Cortex of kidney (tissue), 1 donor: ENCODE measurements at places on chromosomes 3 and 15.

DNA sequence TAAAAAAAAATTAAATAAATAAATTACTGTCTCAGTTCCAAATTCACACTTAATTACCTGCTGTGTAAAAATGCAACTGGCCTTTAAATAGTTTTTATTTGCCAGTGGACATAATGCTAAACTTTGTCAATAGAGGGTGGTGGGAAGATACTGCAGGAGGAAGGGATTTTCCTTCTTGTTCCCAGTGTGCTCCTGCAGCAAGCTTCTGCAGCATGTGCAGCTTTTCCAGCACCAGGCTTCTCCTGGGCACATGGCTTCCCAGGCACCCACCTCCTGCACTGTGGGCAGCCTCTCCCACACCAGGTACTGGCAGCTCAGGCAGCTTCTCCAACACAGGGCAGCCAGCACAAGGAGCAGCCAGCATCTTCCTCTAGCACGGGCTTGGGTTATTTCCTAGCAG, 29.6 kb upstream of the BBX start:
- DNase-seq = no peak

DNA sequence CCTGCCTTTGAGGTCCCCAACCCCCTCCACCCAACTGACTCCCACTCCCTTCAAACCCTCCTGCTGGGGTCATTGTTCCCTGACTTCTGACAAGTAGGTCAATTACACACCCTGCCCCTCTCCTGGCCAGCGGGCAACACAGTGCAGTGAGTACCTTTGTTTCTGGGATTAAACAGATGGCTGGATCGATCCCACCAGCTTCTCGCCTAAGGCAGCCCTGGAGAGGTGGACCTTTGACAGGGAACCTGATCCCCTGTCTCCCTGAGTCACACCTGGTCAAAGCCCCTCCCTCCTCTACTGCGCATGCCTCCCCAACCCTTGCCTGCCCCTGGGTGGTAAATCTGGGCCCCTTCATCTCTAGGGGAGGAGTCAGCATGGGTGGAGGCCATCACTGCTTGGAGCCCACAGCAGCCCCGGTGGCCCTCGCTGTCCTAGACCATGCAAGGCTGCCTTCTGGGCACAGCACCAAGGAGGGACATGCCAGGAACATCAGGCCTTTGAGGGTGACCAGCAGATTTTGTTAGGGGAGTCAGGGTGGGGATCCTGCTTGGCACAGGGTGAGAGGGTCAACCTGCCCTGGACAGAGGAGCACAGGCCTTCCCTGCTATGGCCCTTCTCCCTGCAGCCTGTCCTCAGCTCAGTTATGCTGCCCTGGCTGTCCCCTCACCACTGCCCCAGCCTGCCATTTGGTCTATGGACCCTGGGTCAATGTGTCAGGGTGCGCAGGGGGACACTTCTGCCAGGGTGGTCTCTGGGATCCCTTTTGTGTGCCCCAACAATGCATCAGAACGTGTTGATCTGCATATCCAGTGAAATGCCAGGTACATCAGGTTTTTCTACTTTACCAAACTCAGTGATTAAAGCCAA, 9.8 kb upstream of the PRR23E start:
- DNase-seq = no peak

DNA sequence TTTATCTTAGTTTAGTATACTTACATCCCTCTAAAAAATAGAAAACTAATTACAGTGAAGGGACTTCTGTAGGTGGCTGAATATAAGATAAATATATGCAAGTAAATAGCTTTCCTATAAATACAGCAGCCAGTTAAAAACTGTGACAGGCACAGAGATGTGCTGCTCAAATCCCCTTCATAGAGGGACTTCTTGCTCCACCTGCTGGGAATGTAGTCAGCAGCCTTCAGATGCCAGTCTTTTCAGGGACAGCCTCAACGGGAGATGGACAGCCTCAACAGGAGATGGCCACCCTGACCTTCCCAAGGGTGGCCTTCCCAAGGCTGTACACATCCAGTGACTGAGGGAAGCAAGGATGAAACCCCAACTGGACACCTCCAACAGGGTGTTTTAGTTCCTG, 15.7 kb upstream of the PRR23E start:
- DNase-seq = no peak

- DNase-seq = no peak
Observed at GRCh38 chr3:31980530-31981205, 394 bp downstream of the OSBPL10 start.

- DNase-seq = no peak
Observed at GRCh38 chr3:113606539-113607218, 74.3 kb downstream of the SIDT1 start.

- DNase-seq = no peak
Observed at GRCh38 chr3:152374262-152374990, 105.7 kb downstream of the MBNL1 start.

- no peak for DNase-seq
Observed at GRCh38 chr15:67018026-67018425, 47.4 kb upstream of the SMAD3 start.

- DNase-seq = no peak
Observed at GRCh38 chr15:73924171-73924921, 1.9 kb upstream of the LOXL1 start.

DNA sequence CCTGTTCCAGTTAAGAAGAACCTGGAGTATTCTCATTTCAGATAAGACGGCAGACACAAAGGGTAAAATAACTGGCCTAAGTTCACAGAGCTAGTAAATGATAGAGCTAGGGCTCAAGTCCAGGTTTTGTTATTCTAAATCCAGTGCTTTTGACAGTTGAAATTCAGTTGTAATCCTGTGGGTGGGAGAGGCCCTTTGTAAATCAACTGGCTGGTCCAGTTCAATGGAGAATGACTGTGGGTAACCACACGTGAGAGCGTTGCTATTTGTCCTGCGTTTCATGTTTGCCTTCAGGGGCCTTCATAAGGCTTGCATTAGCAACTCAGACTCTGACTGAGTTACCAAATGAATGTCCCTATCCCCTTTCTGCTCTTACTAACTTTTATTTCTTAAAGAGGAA, 24.2 kb upstream of the CD96 start:
- DNase-seq = no peak

DNA sequence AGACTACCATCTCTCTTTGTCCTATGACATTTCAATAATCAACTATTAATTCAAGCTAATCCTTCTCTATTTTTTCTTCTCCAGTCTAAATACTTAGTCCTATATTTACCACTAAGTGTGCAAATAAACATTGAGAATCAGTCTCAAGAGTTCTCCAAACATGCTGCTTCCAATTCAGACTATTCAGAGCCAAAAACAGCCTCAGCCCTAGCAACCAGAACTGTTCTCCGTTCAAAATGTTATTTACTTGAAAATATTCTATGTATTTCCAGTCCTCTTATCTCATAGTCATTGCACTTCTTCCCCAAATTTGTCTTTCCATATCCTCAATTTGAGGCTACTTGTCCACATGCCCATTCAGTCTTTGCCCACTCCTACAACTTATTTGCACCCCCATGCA, 805.5 kb downstream of the IGSF11 start:
- no peak for DNase-seq

DNA sequence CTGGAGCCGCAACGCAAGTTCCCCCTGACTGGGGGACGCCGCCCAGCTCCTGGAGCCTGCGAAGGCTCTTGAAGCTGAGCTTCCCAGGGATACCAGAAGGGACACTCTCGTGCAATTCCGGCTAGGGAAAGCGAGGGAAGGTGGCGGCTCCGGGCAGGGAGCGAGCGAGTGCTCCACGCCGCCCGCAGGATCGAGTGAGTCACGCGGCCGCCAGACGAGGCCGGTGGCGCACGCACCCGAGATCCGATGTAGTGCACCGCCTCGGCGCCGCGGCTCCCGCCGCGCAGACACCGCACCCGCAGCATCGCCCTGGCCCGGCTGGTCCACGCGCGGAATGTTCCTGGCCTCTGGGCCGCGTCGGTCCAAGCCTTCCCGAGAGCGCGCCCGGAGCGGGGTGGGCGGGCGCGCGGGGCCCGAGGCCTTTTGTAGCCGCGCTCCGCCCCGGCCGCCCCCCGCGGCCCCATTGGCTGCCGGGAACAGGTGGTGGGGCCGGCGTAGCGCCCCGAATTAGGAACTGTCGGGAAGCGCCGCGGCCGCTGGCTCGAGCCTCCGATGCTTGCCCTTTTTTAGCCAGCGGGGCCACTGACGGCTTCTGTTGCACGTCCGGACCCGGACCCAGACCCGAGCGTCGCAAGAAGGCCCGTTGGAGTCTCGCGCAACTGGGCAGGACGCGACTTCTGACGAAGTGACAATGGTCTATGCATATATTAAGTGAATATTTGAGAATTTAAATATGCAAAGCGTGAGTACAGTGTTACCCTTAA, at the start of gene GATM:
GATM (minus strand) TSS at position 396 of the 764 bp plus-strand sequence; CDS start at position 305, 91 bp downstream.
- DNase-seq = no peak

DNA sequence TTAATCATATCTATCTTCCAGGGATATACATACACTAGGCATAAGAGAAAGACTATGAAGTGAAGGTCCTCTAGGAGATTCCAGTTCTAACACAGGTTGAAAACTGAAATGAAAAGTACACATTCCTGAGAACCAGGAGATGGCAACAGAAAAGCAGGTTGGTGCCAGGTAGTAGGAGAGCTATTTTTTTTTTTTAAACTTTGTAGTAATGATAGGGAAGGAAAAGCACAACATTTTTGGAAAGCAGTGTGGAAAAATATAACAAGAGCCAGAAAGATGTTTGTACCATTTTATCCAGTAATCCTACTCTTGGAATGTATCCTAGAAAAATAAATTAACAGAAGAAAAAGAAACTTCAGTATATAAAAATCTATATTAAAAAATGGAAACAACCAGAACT, 189.9 kb downstream of the DTWD1 start:
- DNase-seq = no peak

GRCh38 chr3:184227481-184227935, 1.9 kb upstream of the VWA5B2 start:
- no peak for DNase-seq

GRCh38 chr3:114364806-114365654, 71.2 kb downstream of the TIGIT start:
- DNase-seq = no peak

- DNase-seq = no peak
Observed at GRCh38 chr3:160451602-160452001, 2.0 kb upstream of the TRIM59 start.

GRCh38 chr3:54527521-54527920, 400.3 kb downstream of the LRTM1 start:
- no peak for DNase-seq

DNA sequence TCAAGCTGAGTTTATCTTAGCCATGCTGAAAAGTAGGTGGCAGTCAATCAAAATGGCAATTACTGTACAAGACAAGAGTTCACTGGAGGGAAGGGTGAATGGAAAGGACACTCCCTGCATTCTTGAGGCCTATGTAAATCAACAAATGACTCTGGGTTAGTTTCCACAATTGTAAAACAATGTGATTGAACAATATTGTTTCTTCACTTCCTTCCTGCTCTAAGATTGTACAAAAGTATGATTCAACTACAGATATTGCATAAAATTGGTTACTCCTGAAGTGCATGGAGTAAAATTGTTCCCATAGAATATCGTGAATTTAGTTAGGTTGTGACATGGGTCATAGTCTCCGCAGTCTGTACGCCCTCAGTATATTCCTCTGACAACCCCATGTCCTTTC, 277.6 kb downstream of the LPP start:
- no peak for DNase-seq

DNA sequence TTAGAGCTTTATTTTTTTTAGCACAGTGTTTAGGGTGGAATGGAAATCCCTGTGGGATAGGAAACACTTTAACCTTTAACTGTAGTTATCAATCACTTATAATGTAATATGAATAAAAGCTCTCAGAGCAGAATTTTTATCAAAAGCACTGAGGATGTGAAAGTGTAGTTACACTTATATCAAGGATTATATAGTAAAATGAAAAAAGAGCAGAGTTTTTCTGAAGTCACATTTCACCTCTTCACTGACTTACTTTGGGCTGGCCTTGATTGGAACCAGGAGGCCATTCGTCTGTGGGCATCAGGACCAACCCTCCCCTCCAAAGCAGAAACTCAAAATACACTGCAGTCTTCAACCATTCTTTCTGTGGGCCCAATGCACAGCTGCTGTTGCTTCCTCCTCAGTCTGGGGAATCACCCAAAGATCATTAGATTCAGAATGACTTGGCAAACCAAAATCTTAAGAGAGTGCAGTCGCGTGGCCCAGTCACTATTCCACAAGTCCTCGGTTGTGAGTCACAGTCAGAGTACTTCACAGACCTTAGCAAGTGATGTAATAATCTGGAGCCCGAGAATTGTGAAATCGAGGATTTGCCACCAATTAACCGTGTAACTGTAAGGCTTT, 132.6 kb upstream of the COL8A1 start:
- no peak for DNase-seq

DNA sequence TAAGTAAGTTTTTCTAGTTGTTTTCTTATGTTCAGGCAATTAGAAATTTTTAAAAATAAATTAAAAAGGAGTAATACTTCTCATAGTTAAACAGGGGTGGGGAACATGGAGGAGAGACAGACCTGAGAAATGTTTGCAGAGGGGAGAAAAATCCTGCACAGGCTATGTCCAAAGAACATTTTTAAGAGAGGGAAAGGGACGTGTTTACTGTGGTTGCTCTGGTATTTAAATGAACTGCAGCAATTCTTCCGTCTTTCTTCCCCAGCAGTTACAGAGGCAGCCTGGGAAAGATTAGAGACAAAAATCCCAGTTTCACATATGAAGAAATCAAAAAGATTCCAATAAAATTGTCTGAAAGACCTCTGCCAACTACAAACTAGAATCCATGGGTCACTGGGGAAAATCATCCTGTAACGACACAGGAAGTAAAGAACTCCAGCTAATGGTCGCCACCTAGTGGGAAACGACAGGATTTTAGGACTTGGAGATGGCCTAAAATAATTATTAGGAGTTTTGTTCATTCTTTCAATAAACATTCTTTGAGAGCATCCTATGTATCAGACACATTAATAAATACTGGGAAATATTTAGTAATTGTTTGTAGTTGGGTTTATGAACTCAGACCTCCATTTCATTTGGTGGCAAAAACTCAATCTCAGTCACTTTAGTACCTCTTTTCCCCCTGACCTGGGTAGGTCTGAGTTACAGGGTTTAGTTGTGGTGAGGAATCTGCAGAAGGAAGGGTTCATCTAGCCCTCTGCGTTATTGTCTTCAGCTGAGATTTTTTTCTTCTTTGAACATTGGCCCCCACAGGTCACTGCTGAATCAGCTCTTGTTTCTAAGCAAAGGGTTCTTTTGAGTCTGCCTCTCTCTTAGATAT, 69.9 kb upstream of the GOLIM4 start:
- no peak for DNase-seq

- no peak for DNase-seq
Observed at GRCh38 chr3:120601554-120601953, 5.4 kb downstream of the NDUFB4 start.

DNA sequence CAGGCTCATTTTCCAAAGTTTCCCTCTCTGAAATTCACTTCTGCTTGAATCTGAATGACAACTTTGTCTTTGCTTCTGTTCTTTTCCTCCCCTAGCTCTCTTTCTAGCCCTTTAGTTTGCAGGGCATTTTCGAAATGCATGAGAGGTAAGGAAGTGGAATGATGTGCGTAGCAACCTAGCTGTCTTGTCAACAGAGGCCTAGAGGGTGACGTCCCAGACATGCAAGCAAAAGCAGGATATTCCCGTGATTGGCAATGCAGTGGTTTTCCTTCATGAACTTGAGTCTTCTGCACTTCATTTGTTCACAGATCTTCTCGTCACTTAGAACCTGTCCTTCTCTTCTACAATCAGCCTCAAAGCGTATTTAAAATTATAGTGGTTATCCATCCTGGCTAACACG, 51.9 kb upstream of the PPP4R2 start:
- no peak for DNase-seq

GRCh38 chr3:14145670-14146380, 21.0 kb downstream of the TMEM43 start:
- no peak for DNase-seq

- no peak for DNase-seq
Observed at GRCh38 chr3:39264053-39264452, 15.8 kb downstream of the CX3CR1 start.

- DNase-seq = no peak
Observed at GRCh38 chr3:52205727-52206372, 7.9 kb downstream of the ALAS1 start.
